Activated CD4-positive, alpha-beta T cell treated with anti-CD3 and anti-CD28 coated beads for 48 hours (primary cell): ENCODE measurements at places on chromosomes 1 and 21.

DNA sequence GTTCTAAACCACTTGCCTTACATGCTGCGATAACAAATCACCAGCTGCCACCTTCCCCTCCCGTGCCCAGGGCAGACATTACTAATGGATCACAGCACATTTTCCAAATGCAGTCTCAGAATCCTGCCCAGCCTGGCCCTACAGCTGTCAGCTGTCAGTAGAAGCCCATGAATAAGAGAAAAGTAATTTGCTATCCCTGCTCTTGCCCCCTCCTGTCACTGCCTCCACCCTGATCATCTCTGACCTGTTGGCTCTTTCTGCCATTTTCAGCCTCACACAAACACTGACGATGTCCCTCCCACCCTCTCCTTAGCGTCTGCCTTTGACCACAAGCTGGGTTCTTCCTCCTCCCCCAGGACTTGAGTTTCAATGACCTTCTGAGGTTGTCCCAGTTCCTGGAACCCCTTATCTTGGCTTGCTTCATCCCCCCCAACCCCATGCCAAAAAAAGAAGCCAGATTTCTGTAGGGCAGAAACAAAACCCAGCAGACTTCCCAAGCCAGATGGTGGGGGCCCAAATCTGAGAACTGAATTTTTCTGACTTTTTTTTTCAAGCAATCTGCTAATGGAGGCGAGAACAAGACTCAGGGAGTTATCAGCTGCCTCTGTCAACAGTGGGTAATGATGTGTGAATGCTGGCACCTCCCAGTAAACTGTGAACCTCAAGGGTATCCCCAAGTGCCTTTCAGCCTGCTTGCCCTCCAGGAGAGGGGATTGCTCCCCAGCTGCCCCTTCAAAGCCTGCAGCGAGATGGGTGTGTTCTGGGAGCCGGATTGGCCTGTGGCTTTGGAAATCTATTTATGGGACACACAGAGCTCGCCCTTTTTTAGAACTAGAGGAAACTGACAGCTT, 216.5 kb upstream of the VAMP3 start:
- DNase-seq: no peak

DNA sequence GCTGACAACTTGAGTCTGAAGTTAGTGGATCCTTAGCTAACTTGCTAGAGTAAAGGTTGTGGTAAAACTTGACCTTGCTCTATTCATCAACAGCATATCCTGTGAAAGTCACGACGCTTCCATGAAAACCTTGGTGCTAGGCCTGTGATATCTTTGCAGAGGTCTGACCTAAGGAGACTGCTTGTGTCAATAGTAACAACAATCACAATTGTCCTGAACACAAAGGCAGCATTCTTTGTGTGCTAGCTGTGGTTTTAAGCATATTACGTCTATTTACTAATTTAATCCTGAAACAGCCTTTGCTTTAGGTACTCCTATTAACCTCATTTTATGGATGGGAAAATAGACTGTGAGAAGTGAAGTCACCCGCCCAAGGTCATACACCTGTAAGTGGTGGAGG, 2.8 kb upstream of the CLDN14 start:
- no peak for DNase-seq

DNA sequence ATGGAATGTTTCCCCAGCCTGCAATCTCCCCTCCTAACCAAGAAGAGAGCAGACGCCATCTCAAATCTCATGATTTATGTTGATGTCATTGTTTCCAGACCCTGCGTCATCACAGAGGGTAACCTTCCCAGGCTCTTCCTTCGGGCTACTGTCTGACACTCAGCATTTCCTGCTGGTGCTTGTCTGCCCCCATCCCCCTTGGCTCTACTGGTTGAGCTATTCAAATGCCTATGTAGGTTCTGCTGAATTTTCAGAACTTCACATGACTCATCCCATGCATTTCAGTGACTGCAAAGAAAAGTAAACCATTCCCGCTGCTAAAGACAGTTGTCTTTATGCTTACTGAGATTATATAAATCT, 24.8 kb upstream of the ITPKB start:
- DNase-seq: peak; percentile 66

DNA sequence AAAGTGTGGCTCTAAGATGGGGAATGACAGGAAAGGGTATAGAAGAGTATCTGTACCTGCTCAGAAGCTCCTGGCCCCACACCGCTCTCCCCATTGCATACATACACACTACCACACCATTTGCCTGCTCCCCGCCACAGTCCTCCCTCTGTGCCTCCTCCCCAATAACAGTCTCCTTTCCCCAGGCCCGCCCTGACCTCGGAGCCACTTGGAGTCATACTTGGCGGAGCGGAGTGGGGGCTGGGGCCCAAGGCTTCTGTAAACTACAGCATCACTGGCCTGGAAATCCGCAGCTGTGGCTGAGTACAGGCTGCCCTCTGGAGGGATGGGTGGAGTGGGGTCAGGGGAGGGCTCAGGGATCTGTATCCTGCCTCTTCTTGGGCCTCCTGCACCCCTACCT, 8.6 kb downstream of the SEMA6C start:
- DNase-seq: no peak

DNA sequence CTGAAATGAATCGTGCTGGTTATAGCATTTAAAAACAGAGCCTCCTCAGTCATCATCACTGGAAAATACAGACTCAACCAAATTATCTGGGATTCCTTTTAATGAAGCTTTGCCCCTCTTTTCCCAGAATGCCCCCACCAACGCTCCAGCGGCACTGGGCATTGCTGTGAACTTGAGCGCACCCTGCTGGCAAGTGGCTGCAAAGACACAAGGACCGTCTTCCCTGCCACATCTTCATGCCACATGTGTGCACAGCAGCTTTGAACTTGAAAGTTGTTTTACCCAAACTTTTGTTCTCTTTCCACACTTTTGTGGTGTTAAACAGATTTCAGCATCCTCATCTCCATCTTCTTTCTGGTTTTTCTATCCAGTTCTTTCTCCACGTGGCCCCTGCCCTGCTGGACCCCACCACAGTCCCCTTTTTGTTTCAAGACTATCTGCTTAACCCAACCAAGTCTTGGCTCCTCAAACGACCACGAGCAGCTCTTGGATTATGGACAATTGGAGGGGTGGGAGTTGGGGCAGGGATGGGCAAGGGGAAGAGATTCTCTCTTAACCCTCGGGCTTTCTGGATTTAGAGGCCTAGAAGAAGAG, 12.8 kb upstream of the LMX1A start:
- DNase-seq: peak; percentile 68

DNA sequence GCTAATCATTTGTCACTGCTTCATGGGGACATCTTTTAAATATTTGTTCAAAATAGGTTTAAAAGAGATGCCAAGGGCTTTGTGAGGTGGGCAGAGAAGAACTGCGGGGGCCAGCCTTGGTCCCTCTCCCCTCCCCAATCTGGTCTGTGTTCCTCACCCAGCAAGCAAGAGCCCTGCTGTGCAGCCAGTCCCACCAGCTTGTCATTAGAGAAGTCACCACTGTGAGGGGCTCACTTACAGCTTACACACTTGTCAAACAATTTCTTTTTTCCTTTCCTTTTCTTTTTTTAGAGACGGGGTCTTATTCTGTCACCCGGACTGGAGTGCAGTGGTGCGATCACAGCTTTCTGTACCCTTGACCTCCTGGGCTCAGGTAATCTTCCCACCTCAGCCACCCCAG, 10.4 kb upstream of the CDK18 start:
- no peak for DNase-seq
